Activated naive CD4-positive, alpha-beta T cell (primary cell): ENCODE measurements at places on chromosomes 6 and 20.

GRCh38 chr6:156940221-156940620, 163.0 kb downstream of the ARID1B start:
- no peak for DNase-seq

- DNase-seq: no peak
Measured at GRCh38 chr20:49518576-49518975, 36.1 kb upstream of the KCNB1 start.

DNA sequence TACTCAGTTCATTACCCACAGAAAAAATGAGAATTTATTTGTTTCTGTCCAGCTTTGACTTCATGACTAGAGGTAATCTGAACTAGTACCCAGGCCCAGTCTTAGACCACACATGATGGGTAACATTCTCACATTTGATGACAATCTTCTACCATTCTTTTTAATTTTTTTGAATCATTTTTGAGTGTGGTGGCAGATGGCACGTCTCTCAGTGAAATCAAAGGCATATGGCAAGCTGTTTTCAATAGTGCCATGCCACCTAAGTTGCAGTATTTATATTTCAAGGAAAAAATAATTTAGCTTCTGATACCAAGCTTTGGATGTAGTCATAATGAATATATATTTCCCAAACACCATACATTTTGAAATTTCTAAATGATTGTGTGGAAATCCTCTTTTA, 88.8 kb upstream of the HS3ST5 start:
- DNase-seq: no peak

DNA sequence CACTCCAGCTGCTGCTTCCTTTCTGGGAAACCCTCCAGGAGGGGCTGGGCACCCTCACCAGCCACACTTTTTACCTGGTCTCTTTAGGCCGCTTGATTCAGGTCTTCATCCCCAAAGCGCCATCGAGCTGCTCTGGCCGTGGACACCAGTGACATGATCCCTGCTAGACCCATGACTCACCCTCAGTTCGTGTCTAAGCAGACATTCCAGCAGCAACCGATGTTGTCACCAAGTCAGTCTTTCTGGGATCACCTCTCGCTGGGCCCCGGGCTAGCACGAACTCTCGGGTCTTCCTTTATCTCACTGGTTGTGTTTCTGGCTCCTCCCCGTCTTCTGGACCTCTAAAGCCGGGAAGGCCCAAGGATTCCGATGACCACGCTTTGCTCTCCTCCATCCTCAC, 43.0 kb upstream of the GPR31 start:
- DNase-seq: no peak

DNA sequence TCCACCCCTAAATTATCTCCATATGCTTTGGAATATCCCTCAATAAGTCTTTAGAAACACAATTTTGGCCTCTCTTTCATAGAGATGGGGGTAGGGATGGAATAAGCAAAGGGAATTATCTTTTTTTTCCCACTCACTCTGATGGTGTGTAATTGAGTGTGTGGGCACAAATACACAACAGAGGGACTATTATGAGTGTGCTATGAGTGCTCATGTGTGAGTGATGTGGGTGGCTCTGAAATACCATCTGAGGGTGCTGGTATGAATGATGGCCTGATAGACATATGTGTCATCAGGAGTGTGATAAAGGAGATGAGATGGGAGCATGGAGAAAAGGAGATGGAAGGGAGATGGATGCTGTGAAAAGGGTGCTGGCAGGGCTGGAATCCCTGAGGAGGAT, 35.6 kb downstream of the GSS start:
- no peak for DNase-seq

- DNase-seq: no peak
Measured at GRCh38 chr6:10424040-10424439, 9.2 kb upstream of the TFAP2A start.

GRCh38 chr6:54289426-54289825, 18.8 kb upstream of the TINAG start:
- no peak for DNase-seq
